Right forelimb (tissue), 1 donor: ENCODE measurements at places on chromosomes 11 and 22.

GRCh38 chr11:71235719-71236118 lies 16.7 kb downstream of the SHANK2 start:
- no peak for DNase-seq

DNA sequence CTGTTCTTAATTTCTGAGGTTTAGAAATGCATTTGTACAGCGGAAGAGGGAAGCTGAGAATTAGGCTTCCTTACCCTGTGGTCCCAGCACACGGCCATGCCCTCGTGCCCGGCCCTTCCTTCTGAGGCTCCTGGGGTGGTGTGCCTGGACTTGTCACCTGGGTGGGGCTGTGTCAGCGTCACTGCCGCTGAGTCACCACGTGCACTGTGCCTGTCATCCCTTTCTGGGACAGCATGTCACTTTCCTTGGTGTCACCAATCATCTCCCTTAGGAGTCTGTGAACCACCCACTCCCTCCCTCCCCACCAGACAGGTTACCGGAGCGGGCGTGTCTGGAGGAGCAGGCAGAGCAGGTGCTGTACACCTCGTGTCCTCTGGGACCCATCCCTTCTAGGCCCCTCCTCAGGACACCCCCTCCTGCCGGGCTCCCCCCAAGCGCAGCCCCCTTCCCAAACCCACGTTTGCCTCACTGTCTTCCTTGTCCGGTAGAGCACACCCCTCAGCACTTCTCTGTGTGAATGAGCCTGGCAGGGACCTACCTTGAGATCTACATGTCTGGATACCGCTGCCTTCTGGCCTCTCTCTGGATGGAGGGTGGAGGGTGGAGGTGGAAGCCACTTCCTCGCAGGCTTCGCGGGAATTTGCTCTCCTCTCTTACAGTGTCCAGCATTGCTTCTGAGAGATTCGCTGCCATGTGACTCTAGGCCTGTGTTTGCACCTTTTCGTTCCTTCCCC lies 367.6 kb downstream of the TBC1D22A start:
- DNase-seq = no peak

- DNase-seq = peak; percentile 21
These were observed 62.1 kb upstream of the ARFGAP3 start for GRCh38 chr22:42919199-42919598.

GRCh38 chr11:35148163-35148837 lies 9.3 kb downstream of the CD44 start:
- DNase-seq = no peak

DNA sequence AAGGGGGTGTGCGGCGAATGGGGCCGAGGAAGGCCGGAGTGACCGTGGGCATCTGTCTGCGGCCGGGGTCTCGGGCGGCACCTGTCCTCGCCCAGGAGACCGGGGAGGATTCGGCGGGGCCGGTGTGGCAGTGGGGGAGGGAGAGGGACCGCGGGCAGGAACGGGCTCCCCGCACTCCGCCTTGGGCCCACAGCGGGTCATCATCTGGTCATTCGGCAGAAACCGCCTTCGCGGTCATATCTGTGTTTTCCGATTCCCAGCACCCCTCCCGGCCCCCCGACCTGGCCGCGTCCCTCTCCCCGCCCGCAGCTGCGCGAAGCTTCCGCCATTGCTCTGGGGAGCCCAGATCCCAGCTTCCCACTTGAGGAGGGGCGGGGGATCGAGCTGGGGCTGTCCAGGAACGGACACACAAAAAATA lies 824 bp upstream of the CBX6 start:
- DNase-seq = peak; percentile 87

- no peak for DNase-seq
These were observed 189.5 kb downstream of the DDX10 start for GRCh38 chr11:108854346-108854745.

- no peak for DNase-seq
These were observed 178.3 kb upstream of the NECTIN1 start for GRCh38 chr11:119907122-119907851.

- no peak for DNase-seq
These were observed 562 bp downstream of the DGAT2 start for GRCh38 chr11:75768909-75769771.

DNA sequence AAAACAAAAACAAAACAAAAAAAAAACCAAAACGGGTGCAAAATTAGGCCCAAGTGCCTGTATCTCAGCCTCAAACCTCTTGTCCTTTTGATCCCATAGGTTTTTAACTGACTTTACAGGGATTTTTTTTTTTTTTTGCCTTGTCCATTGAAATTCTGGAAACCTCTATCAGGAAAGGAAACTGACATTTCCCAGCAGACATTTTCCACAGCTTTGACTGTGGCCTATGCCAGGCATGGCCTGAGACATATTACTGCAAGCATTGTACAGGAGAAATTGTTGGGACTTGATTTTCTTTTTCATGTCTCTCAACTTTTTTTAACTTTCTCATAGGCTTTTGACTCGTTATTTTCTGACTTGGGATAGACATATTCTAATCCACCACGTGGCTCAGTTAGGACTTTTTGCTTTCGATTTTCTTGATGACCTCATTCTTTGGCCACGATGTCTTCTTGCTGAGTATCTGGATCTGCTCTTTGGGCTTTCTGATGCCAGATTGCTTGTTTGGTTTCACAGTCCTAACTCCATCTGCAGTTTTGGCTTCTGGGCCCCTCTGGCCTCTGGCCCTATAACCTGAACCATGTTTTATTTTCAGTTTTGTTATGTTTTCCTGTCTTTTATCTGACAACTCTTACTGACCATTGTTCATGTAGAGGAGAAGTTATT lies 336.1 kb upstream of the C11orf87 start:
- no peak for DNase-seq

GRCh38 chr22:40009292-40009774 lies 14.6 kb downstream of the FAM83F start:
- peak; percentile 37 for DNase-seq

GRCh38 chr11:46272816-46273427 lies 4.5 kb upstream of the CREB3L1 start:
- peak; percentile 86 for DNase-seq

GRCh38 chr11:43992183-43992582 lies 49.7 kb downstream of the C11orf96 start:
- DNase-seq = no peak

GRCh38 chr11:47329431-47329986 lies 23.0 kb downstream of the MYBPC3 start:
- no peak for DNase-seq
